A549 treated with Hydrocortisone at 1 μM for 4 hours (cell line): ENCODE measurements at places on chromosomes 11 and 22. TPM values are rescaled to one million over a fixed set of nuclear protein-coding genes. Genes with fewer than 3 reads are reported as not detected.

The CCDC188 gene
- not detected in 5 replicates for total RNA-seq

The SCT gene
- total RNA-seq: not detected in 5 replicates

The CBLIF gene
- not detected in 5 replicates for total RNA-seq

The STK33 gene
- total RNA-seq: 2.7 to 5.0 TPM (median 3.8 TPM) in 5 replicates

The NAV2 gene
- 19.3 to 33.0 TPM (median 28.5 TPM) in 5 replicates for total RNA-seq

The HEPN1 gene
- total RNA-seq: not detected in 5 replicates

The SPDYC gene
- total RNA-seq: not detected in 5 replicates

The PGGHG gene
- total RNA-seq: 7.9 to 11.7 TPM (median 9.8 TPM) in 5 replicates

The CDC42EP1 gene
- total RNA-seq: 24.7 to 33.4 TPM (median 31.0 TPM) in 5 replicates

The HTR3B gene
- not detected in 5 replicates for total RNA-seq

The NXPE2 gene
- total RNA-seq: not detected in 5 replicates

The FAM111B gene
- 5.9 to 8.9 TPM (median 6.8 TPM) in 5 replicates for total RNA-seq

The JAML gene
- total RNA-seq: not detected in 5 replicates

The PSMD13 gene
- 158 to 202 TPM (median 174 TPM) in 5 replicates for total RNA-seq

The FTH1 gene
- 9,226 to 19,933 TPM (median 18,540 TPM) in 5 replicates for total RNA-seq

The F2 gene
- total RNA-seq: 1.7 to 3.3 TPM (median 2.3 TPM) in 5 replicates

The OR51B5 gene
- not detected in 5 replicates for total RNA-seq

The ESAM gene
- total RNA-seq: 10.4 to 14.2 TPM (median 13.1 TPM) in 5 replicates

The MAJIN gene
- total RNA-seq: not detected in 5 replicates

The DTX4 gene
- total RNA-seq: 3.9 to 4.9 TPM (median 4.0 TPM) in 5 replicates

The GPHA2 gene
- not detected in 5 replicates for total RNA-seq
